ENCODE measurements at places on chromosomes 16 and 17.

GRCh38 chr16:874366-875181 is 74.0 kb upstream of the GNG13 start:
- DNase-seq: no peak

GRCh38 chr16:47626246-47626645 is 165.1 kb downstream of the PHKB start:
- DNase-seq: no peak

GRCh38 chr17:63826468-63827001 is 696 bp upstream of the PSMC5 start:
- peak; percentile 29 for DNase-seq

GRCh38 chr17:81309140-81309858 is 14.2 kb upstream of the SLC38A10 start:
- DNase-seq: peak; percentile 74

GRCh38 chr16:89561142-89561883 is 831 bp downstream of the RPL13 start:
- DNase-seq: no peak

GRCh38 chr16:12917246-12917645 is 15.8 kb downstream of the SHISA9 start:
- DNase-seq: no peak

DNA sequence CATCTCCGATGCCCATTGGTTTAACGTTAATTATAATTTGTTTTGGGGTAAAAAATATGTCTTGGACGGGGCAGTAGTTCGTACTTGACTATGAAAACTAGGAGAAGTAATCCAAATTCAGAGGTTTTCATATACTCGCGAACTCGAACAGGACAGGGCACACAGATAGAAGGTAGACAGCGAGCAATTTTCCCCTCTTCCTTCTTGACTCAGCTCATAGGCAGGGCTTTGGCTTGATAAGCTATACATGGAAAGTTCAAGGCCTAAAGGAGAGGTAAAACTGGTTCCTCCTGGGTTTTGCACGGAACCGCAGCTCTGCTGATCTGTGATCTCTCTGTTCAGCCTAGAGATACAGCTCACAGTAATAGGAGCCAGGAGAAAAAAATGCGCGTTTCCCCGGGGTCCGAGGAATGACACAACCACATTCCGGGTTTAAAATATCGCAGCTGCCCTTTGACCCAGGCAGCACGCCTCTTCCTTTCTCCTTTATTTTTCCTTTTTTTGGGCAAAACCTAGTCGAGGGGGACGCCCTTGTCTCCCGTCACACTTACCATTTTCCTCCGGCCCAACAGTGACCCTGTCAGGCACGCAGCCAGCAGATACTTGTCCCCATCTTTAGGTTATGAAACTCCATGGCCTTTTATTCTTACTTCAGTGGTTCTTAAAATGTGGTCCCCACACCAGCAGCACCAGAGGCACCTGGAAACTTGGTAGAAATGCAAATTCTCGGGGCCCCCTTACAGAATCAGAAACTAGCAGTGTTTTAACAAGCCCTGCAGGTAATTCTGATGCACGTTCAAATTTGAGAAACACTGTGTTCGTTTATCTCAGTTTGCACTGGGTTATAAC is 1.7 kb upstream of the LASP1 start:
- DNase-seq: no peak

DNA sequence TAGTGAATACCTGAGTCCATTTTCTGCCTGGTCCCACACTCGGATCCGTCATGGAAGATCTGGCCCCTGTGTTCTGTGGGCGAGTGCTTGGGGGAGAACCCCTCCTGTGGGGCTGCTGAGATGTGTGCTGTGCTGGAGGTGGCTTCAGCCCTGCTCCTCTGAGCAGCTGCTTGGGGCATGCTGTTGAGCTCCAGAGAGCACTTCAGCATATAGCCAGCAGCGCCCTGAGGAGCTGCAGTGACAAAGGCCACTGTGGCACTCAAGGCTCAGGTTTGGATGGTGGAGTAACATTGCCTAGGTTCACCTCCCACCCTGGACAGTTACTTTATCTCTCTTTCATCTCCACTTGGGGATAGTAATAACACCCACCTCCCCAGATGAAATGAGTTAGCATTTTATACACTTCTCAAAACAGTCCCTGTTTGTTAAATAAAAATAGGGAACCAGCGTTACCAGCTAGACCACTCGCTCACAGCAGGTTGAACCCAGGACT is 75.3 kb downstream of the KSR1 start:
- no peak for DNase-seq

- peak; percentile 88 for DNase-seq
Observed at GRCh38 chr16:14405611-14406537, 224.2 kb downstream of the PARN start.

- no peak for DNase-seq
Observed at GRCh38 chr16:13781575-13782338, 138.2 kb upstream of the ERCC4 start.

- no peak for DNase-seq
Observed at GRCh38 chr16:54627616-54628015, 303.0 kb upstream of the IRX5 start.

DNA sequence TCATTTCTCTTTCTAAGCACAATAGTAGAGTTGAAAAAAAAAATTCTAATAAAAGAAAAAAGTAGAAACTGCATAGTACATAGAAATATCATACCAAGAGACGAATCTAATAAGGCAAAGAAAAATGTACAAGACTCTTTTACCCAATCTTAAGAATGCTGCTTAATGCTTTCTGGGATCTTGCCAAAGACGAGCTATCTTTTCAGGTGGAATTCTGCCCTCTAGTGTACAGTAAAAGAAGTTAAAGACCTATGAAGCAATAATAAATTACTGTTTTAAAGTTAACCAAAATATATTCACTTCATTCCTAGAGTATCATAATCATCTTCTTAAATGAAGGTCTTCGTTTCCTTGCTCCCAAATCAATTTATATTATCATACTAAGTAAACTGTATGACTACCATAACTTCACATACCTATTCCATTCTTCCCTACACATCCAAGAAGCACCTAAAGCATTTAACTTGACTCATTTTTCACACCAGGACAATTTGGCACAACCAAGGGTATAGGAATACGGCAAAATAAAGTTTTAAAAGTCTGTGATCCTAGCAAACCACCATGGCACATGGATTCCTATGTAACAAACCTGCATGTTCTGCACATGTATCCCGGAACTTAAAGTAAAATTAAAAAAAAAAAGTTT is 47.7 kb downstream of the CFDP1 start:
- peak; percentile 30 for DNase-seq

GRCh38 chr17:1244606-1245012 is 25.6 kb upstream of the BHLHA9 start:
- no peak for DNase-seq

DNA sequence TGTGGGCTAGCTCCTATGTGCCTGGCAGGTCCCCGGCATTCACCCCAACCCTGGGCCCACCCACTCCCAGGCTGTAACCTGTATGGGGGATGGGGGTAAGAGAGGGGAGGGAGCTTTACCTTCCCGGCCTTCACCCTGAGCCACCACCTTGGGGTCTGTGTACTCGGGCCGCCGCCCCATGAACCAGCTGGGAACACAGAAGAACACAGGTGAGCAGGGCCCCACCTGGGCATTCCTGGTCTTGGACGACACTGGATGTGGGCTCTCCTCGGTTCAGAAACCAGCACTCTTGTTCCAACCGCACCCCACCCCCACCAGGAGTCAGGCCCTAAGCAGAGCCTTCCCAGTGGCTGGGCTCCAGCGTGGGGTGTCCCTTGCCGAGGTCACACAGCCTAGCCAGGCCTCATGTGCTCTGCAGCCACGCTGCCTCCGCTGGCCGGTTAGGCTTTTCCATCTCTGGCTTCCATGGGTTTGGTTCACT is 18.8 kb downstream of the B9D1 start:
- no peak for DNase-seq

DNA sequence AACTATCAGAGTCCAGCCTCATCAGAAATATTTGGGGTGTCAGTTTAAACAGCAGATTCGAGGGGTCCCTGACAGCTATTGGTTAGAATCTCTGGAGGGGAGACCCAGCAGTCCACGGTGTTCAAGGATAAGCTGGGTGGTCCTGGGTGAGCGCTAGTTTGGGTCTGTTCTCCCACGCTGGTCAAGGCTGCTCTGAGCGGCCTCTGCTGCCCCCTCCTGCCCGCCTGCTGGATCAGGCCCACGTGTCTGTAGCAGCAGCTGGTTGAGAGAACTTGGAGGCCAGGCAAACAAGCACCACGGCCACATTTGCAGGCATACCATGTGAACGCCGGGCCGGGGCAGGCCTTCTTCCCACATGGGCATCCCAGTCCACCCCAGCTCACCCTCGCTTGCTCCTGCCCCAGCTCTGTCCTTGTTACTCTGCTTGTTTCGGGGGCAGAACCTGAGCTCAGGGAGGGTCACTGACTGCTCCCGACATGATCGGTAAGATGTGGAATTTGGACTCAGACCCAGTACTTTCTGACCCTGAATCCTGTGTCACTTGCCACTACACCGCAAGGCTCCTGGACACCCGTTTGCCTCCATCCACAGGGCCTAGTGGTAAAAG is 7.4 kb downstream of the FOXF1 start:
- DNase-seq: peak; percentile 70

DNA sequence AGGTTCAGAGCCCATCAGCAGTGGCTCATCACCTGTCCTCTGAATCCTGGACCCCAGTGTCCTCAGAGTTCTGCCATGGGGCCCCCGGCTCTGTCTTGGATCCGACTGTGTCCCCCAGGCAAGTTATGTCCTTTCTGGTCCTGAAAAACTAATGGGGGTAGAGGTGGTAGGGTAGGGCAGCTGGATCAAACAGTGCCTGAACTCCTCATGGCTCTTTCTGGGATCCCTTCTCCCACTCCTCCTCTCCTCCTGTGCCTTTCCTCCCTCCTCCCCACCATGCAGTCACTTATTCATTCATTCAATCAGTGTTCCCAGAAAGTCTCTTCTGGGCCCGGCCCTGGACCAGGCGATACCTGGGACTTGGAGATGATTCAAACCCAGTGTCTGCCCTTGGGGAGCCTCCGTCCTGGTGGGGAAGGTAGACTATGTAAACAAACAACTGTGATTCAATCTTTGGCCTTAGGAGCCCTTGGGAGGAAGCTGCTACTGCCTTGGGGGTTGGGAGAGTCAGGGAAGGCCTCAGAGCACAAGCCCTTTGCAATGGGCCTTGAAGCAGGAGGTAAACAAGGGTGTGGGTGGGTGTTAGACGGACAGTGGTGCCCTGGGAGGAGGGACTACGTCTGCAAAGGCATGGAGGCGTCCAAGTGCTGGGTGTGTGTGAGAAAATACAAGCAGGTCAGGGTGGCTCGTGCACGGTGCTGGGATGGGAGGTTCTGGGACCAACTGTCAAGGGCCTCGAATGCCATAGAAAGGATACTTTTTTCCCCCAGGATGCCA is 6.4 kb upstream of the FAM83G start:
- no peak for DNase-seq

- no peak for DNase-seq
Observed at GRCh38 chr16:22291860-22292318, 5.3 kb upstream of the POLR3E start.

- no peak for DNase-seq
Observed at GRCh38 chr17:62801553-62802114, 6.5 kb downstream of the MARCHF10 start.

DNA sequence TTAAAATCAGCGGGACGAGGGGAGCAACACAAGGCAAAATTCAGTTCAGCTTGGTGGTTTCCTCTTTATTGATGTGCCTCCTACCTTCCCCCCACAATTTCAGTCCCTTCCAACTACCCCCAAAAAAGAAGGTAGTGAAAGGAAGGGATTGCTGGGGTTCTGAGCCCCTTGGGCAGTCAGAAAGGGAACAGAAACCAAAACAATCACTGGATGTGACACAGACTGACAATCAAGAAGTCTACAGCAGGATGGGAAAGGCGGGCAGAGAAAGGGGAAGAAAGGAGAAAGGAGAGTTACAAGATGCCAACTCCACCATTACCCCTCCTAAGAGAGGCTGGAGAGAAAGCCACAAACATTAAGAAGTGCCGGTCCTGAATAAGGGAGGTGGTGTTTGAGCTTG is 1.1 kb upstream of the PHF23 start:
- DNase-seq: no peak

DNA sequence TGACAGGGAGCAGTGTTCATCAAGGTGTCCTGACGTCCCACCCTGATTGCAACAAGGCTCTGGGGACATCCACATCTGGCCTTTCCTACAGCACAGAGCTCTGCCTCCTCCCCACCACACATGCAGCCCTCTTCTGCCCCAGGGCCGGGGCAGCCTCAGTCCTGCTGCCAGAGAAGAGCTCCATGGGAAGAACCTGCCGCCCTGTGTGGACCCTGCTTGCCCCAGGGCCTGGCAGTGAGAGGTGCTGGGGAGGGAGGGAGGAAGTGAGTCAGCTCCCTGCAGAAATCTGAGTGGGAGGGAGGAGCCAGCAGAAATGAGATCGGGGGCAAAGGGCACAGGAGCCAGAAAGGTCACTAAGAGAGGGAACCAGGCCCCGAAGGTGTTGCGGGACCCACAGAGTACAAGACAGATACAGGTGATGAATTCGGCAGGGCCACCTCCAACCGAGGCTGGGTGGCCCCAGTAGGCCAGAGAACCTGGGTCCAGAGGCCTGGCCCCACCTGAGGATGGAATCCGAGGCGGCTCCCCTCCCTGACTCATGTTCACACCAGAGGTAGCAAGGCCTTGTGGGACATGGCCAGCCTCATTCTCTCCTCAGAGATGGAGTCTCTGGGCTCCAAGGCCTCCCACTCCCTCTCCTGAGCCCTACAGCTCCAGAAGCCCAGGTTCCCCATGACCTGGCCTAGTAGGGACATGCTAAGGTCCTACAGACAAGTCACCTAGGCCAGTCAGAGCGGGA is 24.8 kb downstream of the MYO18A start:
- DNase-seq: no peak

GRCh38 chr16:84166796-84167695 is 19.8 kb downstream of the TAF1C start:
- no peak for DNase-seq

DNA sequence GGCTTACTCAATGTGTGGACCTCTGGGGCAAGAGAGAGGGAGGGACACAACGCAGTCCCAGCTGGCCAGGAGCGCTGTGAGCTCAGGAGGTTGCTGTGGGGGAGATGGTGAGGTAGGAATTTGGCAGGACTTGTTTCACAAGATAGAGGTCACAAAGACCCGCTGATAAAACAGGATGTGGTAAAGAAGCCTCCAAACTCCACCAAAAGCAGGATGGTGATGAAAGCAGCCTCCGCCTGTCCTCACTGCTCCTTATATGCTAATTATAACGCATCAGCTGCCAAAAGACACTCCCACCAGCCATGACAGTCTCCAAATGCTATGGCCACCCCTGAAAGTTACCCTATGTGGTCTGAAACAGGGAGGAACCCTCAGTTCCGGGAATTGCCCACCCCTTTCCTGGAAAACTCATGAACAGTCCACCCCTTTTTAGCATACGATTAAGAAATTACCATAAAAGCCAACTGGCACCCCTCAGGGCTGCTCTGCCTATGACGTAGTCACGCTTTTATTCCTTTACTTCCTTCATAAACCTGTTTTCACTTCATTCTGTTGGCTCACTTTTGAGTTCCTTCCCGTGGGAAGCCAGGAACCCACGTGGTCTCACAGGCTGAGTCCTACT is 5.3 kb upstream of the EIF4A3 start:
- no peak for DNase-seq

DNA sequence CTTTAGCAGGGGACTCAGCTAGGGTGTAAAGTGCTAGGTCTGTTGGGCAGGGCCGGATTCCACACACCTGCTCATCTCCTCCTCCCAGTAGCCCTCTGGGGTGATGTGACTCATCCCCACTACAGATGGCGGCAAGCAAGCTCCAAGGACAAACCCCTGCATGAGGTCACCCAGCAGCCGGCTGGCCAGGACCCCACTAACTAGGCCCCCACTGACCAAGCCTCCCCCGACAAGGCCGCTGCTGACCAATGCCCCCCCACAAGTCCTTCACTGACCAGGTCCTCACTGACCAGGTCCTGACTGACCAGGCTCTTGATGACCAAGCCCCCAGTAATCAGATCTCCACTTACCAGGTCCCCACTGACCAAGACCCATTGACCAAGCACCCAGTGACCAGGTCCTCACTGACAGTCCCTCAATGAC is 36.7 kb downstream of the TNFRSF13B start:
- no peak for DNase-seq
